ENCODE measurements at places on chromosomes 1 and 21.

GRCh38 chr1:160077486-160077885 lies 3.9 kb upstream of the KCNJ9 start:
- DNase-seq = no peak

DNA sequence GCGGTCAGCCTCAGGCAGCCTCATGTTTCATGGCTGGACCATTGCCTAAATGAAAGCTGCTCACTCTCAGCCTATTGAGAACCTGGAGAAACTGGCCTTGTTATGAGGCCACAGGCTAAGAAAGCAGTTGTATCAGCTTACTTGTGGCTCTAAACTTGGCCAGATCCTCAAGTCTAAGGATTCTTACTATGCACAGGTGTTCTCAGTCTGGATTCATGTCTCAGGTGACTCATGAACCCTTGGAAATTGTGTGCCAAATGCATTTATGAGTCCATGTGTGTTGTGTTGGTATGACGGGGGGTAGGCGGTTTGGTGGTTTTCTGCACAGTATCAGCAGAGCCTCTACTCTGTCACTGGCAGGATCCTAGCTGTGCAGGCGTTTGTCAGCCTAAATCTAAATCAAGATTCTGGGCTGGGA lies 90.4 kb downstream of the ROR1 start:
- no peak for DNase-seq

- DNase-seq = no peak
Observed at GRCh38 chr1:109395602-109396512, 1.9 kb downstream of the SORT1 start.

DNA sequence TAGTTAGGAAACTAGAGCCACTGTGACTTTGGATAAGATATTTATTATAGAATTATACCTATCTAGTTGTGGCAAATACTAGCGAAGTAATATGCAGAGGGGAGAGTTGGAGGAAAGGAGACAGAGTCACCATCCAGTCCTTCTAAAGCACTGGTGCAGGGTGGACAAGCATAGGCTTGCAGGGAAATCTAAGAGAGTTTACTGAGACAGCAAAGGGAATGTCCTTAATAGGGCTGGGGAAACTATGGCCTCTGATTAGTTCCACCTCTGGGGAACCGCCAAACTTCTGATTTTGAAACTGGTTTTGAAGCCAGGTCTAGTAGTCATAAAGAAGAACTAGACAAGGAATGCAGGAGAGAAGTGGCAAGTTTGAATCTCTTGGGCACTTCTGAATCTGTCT lies 407.9 kb downstream of the VAV3 start:
- DNase-seq = no peak

DNA sequence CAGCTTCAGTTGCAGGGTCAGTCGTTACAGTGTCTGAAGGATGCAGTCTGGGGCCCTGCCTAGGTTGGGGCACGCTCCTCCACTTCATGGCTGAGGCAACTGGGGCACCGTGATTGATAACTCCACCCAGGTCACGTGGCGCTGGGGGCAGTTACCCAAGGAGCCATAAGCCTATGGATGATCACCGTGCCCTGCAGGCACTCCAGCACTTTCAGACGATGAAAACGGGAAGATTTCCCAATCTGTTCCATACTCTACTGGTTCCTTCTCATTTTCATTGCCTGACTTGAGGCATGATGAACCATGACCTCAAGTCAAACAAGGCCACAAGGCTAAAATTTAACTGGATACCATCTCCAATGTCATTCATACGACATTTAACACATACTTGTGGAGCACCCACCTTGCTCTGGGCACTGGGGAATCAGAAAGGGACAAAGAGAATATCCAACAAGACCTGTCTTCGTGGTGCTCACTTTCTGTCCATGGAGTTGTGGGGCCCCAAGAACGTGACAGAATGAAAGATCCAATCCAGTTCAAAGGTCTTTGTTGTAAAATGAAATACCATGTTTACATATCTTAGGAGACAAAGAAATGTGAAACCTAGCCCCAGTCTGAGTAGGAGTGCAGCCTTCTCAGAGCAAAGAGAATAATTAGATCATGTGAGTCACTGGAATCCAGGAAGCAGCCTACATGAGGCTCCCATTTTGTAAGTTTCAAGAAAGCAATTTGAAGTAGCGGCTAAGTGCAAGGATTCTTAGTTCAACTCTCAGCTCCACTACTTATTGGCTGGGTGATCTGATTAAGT lies 39.4 kb upstream of the SPOCD1 start:
- DNase-seq = no peak

DNA sequence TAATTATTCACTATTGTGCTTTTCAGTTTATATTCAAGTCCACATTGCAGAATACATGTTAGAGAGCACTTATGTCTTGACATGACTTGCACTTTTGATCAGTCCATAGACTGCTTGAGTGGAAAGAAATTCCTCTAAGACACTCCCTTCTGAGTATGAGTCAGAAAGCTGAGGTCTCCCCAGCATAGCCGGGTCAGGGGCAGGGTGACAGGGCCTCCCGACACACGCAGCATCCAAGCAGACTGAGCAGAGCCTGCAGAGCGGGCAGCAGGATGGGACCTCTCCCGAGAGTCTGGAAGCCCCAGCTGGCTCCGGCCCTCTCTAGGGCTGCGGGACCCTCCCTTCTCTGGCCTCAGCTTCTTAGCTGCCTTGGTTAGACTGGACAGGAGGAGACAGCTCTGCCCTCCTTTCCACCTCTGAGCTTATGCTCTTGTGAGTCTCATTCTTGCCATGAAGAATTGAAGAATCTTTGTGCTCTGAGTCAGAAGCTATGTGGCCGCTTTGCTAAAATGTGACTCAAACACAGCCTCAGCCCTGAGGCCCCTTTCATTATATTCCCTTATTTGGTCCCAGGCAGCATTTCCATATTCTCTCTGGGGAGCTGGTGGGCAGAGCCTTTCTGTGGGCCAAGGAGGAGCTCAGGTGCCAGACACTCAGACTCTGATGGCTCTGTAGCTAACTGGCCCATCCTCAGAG lies 11.2 kb upstream of the CAPN2 start:
- no peak for DNase-seq
